Daoy (cell line): ENCODE measurements at places on chromosomes 12 and 14.
A peak's percentile ranks its signal among the peaks of the same experiment; 100 is the strongest.

- no peak for DNase-seq
Observed at GRCh38 chr12:83153177-83153576, 466.5 kb downstream of the TMTC2 start.

GRCh38 chr12:47812797-47813510 is 6.7 kb downstream of the HDAC7 start:
- peak; percentile 94 for DNase-seq

GRCh38 chr12:25256826-25257225 is 6.1 kb upstream of the KRAS start:
- DNase-seq, result no peak

DNA sequence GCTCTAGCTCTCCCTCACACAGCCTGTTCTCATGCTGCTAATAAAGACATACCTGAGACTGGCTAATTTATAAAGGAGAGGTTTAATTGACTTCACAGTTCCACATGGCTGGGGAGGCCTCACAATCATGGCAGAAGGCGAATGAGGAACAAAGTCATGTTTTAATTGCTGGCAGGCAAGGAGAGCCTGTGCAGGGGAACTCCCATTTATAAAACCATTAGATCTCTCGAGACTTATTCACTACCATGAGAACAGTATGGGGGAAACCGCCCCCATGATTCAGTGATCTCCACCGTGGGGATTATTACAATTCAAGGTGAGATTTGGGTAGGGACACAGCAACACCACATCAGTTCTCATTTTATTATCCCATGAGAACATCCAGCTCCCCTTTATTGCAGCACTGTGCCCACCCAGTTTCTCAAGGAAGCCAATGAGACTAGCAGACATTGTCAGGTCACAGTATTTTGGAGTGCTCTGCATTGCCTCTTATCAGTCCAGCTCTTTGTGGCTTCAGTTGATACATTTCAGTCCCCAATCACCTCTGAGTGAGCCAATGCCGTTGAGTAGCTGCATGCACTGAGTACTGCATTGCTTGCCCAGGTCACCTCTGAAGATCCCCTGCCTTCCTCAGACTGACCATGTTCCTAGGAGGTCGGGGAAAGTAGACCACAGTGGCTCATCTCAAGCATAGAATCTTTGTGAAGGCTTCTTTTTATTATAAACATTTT is 131.2 kb downstream of the CRADD start:
- DNase-seq, result no peak

GRCh38 chr14:84085493-84085892 is 1444.5 kb upstream of the FLRT2 start:
- DNase-seq, result no peak

DNA sequence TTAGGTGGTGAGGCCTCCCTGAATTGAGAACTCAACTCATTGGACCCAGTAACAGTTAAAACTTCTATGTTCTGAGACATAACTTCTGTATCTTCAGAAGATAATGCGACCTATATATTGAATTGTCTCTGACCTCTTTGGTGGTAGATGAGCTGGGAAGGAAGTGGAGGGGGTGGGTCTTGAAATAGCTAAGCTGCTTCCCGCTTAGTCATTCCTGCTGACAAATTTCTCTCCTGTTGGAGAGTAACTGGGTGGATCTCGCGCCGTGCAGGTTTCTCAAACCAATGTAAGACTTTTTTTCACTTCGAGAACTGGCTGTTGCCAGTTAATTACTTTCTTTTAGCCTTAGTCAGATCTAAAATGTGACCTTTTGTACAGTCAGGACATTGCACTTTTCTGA is 100.8 kb downstream of the PPHLN1 start:
- DNase-seq, result peak; percentile 83

DNA sequence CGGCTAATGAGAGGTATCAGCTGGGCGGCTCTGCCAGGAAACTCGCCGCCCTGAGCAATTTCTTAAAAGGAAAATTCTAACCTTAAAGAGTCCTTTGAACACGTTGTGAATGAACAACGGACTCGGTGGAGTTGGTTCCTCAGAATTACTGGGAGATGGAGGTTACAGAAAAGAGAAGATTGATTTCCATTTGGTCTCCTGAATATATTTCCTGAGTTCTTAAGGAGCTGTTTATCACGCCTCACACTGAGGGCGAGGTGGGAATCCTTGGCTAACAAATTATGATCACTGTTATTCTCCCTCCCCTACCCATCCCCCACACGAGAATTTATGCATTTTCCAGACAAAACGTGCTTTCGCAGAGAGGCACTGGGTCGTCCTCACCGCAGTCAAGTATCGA is 194.5 kb upstream of the C14orf180 start:
- no peak for DNase-seq

- DNase-seq, result no peak
Observed at GRCh38 chr12:102054345-102054744, 7.4 kb downstream of the WASHC3 start.

- peak; percentile 74 for DNase-seq
Observed at GRCh38 chr14:74941676-74942097, 13.7 kb downstream of the PGF start.

DNA sequence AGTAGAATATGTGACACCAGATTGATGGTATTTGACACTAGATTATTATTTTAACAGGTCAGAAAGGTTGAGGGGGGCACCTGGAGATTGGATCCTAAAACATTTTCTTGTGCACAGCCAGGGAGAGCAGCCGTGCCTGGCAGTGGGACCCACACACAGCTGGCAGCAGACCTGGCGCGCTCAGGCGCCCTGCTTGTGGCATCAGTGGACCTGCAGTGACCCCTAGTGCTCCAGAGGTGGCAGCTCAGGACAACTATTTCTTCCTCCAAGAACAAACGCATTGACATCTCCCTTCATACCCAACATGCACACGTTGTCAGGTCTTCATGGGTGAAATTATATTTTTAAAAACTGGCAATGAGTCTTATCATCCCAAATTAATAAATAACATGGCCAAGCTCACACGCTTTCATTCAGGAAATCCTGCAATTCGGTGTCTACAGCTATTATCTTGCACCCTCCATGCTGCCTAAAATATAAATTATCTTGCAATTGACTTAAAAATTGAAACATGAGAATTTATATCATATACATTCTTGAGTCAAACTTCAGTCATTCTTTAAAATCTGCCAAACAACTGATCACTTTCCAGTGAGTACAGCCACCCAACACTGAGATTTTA is 7.7 kb upstream of the TMEM132D start:
- peak; percentile 90 for DNase-seq

GRCh38 chr14:28754209-28754985 is 12.2 kb upstream of the FOXG1 start:
- peak; percentile 60 for DNase-seq

GRCh38 chr12:67288561-67288960 is 19.4 kb downstream of the CAND1 start:
- DNase-seq, result no peak

DNA sequence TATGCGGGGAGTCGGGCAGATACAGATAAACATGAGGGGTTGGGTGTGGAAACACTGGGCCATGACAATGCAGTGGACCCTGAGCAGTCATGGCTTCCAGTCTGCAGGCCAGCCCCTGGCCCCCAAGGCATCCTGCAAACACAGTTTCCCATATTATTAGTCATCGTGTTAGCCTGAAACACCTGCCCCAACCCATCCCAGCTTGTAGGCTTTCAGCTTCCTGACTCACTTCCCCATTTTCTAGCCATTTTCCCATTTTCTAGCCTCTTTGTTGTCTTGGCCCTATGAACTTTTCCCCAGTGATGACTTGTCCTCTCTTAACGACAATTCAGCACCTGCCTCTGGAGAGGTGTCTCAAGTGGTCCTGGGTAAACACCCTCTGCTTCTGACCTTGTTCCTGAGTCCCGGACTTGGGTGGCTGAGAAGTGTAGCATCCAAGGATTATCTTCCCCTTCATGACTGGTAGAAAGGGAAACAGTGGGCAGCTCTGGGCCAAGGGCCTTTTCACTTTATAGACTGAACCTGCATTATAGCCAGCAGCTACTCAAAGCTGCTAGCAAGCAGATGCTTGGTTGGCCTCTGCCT is 4.3 kb upstream of the PGF start:
- DNase-seq, result no peak

- DNase-seq, result no peak
Observed at GRCh38 chr14:64680714-64681065, 23.5 kb upstream of the PLEKHG3 start.

DNA sequence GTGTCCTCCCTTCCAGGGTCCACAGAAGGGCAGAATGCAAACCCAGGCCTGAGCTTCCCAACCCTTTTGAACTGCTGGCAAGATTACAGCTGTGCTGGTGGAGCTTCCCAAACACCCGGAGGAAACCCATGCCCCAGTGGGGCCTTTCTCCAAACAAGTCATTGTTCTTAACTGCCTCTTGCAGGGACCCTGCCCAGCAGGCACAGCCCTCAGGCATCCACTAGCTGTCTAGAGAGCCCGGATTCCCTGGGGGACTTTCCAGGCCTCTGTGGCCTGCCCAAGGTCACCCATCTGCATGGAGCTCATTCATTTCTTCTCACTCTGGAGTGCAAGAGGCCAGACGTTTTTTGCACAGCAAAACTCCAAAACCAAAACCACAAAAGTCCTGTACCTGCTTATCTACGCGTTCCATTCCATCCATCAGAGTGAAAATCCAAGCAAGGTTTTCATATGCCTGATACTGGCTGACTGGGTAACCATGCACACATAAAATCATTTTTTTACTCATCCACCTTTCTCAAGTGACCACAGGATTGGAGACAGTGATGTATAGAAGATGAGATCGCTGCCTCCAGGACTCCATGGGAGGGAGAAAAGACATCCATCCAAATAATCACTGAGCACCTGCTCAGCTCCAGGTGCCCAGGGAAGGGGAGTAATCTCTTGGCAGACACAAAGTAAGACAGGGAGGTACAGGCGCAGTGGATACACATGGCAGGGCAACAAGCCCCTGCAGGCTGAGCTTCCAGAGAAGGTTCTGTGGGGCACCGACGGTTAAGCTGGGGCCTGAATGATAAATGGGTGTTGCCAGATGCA is 17.2 kb upstream of the BDKRB2 start:
- no peak for DNase-seq

GRCh38 chr14:69107407-69108003 is 45.4 kb downstream of the DCAF5 start:
- peak; percentile 69 for DNase-seq

GRCh38 chr14:56896231-56896630 is 86.0 kb upstream of the OTX2 start:
- no peak for DNase-seq

DNA sequence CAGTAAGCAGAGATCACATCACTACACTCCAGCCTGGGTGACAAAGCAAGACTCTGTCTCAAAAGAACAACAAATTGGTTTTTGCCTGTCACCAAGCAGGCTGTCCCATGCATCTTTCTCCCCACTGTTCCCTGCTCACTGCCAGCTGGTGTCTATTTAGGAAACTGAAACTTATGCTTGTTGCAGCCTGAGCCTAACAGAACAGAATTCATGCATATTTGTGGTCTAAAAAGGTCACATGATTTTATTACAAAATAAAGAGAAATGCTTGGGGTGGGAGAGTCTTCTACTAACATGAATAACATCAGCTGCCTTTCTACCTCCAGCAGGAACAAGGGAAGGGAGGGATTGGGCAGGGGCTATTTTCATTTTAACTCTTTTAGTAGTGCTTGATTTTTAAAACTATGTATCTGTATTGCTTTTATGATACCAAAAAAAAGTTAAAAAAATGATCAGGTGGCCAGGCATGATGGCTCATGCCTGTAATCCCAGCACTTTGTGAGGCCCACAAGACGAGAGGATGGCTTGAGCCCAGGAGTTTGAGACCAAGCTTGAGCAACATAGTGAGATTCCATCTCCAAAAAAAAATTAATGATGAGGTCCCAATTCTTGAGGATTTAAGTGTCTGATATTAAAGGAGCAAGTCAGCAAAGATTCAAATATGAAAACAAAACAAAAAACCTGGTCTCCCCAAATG is 923 bp downstream of the STAT2 start:
- DNase-seq, result no peak

- DNase-seq, result no peak
Observed at GRCh38 chr12:47207340-47207717, 127.6 kb upstream of the AMIGO2 start.

DNA sequence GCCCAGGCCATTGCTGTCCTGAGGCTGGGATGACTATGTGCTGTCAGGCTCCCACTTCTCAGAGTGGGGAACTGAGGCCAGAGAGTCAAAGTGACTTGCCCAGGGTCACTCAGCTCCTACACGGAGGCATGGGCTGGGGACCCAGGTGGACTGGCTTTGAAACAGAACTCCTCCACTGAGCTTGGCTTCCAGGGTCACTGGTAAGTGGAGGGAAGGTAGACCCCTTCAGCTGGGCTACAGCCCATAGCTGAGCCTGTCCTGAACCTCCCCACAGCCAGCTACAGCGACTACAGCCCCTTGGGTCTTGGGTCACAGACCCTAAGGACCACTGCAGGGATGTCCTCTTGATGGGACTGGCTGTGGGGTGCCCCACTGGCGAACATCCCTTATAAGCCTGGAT is 40.3 kb upstream of the TRAF3 start:
- DNase-seq, result no peak

DNA sequence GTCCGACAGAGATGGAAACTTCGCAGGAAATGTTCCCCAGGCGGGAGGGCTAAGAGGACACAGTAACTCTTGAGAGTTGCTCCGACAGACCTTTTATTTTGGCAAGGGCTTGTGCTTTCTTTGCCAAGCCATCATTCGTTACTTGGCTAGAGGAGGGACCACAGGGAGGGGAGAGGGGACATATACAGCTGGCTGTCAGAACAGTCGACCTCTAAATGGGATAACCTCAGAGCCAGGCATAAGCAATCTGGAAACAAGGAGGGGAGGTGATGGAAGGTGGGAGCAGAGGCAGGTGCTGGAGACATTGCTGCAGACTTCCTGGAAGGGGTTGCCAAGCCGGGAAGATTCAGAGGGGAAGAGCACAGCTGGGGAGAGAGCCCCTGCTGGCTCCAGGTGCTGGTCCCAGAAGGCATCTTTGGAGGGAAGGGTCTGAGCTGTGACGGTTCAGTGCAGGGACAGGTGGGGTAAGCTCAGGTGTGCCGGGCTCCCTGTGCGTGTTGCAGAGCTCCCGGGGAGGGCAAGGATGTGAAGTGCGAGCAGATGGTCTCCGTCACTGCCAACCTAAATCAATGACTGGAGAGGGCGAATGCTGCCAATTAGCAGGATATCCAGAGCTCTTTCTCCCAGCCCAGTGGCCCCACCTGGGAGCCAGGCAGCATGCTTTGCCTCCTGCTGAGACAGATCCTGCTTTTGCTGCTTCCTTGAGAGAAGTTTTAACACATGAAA is 50.1 kb downstream of the CHST11 start:
- DNase-seq, result no peak

DNA sequence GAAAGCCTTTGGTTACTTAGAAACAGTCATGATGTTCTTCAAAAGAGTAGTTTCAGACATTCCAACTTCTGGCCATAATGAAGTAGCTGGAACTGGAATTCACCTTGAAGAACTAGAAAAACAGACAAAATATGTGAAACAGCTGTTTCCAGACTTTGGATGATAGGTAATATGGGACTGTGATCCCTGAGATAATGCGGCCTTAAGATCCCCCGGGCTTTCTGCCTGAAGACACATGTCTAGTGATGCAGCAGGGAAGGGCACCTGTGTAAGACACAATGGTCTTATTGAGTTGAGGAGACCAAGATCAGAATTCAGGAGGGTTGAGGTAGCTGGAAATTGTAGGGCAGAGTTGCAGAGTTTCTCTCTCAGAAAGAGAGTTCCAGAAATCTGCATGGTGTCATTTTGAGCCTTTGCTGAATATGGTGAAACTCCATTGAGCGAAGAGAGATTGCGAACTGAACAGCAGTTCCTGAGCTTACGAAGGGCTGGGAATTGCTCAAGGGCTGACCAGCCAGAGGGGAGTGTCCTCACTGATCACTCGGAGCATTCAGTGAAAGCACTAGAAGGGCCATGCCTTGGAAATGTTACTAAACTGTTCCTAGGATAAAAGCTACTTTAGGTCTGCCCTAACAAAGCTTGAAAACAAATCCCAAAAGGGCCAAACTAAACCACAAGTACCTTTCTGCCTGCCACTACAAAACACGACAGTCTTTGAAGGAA is 41.7 kb upstream of the FRS2 start:
- no peak for DNase-seq
